ENCODE measurements at places on chromosomes 11 and 22.

GRCh38 chr22:43467216-43467940, 55.6 kb downstream of the MPPED1 start:
- DNase-seq = no peak

DNA sequence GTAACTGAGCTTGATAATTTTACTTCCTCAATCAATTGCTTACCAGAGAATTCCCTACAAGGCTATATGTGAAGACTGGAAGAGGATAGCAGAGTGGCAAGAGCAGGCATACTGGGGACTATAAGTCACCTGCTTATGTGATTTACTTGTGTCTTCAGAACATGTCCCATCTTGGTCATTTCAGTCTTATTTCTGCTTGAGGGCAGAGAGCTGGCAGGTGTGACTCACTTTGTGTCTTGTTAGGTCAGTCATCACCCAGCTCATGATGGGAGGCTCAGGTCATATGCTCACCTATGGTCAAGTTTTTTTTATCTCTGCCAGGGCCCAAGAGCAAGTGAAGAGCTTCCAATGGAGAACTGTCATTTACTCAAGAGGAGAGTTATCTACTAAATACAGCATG, 6.2 kb downstream of the SRSF8 start:
- DNase-seq = no peak

GRCh38 chr11:64805481-64805880, 2.5 kb upstream of the MAP4K2 start:
- no peak for DNase-seq

- DNase-seq = no peak
Measured at GRCh38 chr11:95720195-95720594, 69.4 kb downstream of the FAM76B start.

- DNase-seq = no peak
Measured at GRCh38 chr22:37079668-37080171, 28.2 kb downstream of the KCTD17 start.

Measured in GM03348 (cell line).